ENCODE measurements at places on chromosomes 4 and X.

- no peak for DNase-seq
These were observed 21.8 kb upstream of the BBS12 start for GRCh38 chr4:122710434-122711308.

GRCh38 chr4:8201321-8201781 is 2.3 kb downstream of the SH3TC1 start:
- DNase-seq, result peak; percentile 20

GRCh38 chr4:172962564-172963353 is 205.9 kb upstream of the GALNT7 start:
- no peak for DNase-seq

DNA sequence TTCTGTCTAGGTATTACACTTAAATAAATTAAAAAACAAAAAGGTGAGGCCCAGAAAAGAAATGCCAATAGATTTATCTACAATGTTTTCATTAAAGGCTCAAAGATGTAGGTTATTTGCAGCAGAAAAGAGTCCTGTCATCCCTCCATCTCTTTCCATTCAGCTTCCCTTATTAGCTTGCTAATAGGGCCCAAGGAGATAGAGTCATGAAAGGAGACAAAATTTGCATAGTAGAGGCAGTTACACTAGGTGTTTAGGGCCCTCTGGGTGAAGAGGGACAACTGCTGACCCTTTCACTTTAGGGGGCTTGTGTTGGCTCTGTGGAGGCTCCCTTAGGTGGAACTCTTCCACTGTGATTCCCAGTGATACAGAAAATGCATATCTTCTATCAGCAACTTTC is 58.4 kb upstream of the TACR3 start:
- no peak for DNase-seq

DNA sequence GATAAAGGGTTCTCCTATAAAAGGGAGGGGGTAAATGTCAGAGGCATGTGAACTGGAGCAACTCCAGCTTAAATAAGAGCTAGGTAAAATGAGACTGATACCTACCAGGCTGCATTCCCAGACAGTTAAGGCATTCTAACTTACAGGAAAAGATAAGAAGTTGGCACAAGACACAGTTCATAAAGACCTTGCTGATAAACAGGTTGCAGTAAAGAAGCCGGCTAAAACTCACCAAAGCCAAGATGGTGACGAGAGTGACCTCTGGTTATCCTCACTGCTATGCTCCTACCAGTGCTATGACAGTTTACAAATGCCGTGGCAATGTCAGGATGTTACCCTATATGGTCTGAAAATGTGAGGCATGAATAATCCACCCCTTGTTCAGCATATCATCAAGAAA is 13.1 kb upstream of the SULT1B1 start:
- DNase-seq, result no peak

GRCh38 chrX:9465380-9466123 is 694 bp downstream of the TBL1X start:
- DNase-seq, result peak; percentile 16

DNA sequence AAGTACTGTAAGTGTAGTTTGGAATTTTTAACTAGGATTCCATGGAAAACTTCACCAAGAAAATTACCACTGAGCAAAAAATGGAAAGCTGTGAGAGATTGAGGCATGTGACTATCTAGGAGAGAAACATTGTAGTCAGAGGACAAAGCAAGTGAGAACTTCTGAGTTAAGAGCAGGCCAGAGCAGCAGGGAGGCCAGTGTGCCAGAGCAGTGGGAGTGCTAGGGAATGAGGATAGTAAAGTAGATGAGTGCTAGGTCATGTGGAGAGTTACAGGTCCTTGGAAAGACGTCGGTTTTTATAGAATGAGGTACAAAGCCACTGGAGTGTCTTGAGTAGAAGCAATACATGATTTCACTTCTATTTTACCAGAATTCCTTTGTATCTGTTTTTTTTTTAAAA is 52.7 kb upstream of the FAT4 start:
- DNase-seq, result no peak

GRCh38 chrX:1496076-1496475 is 40.9 kb downstream of the P2RY8 start:
- DNase-seq, result no peak

GRCh38 chrX:125198546-125198945 is 121.1 kb upstream of the TEX13C start:
- no peak for DNase-seq

DNA sequence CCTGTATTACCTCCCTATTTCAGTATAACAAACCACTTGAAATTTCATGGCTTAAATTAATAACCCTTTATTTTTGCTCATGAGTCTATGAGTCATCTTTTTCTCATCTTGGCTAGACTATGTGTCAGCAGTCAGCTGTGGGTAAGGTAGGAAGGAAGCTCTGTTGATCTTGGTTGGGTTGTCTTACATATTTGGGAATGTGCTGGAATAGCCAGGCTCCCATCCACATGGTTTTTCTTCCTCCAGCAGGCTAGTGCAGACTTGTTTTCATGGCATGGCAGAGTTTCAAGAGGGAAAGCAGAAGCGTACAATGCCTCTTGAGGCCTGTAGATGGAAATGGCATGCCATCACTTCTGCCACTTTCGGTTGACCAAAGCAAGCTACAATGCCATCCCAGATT is 89.7 kb downstream of the LINC00632 start:
- no peak for DNase-seq

DNA sequence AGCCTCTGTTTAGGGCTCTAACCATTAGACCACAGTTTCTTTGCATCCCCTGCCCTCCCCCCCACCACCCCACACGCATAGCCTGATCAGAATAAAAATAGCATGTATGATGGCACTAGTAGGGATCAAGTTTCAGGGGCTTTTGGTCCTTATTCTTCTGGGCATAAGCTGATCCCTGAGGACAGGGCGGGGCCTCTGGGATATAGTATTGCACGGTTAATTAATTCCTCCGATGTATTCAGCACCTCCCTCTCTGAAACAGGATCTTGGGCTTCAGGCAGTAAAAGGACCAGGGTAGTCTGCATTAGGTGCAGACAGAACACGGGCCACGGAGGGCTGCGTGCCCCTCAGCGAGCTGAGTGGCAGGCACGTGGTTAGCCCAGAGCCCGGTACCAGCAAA is 57.1 kb downstream of the ELF4 start:
- no peak for DNase-seq

- no peak for DNase-seq
These were observed 80.4 kb downstream of the WFS1 start for GRCh38 chr4:6349896-6350603.

GRCh38 chr4:4364486-4365208 is 22.3 kb upstream of the NSG1 start:
- DNase-seq, result no peak

- DNase-seq, result no peak
These were observed 192.5 kb upstream of the ADAMTS3 start for GRCh38 chr4:72761368-72762038.

GRCh38 chr4:159608436-159608835 is 505.6 kb downstream of the RAPGEF2 start:
- DNase-seq, result no peak

All from bone marrow (tissue), 2 donors.